ENCODE measurements at places on chromosomes 2 and 18.

- DNase-seq: no peak
Observed at GRCh38 chr2:1609040-1609439, 135.3 kb downstream of the PXDN start.

GRCh38 chr2:8477552-8478470 is 204.0 kb upstream of the ID2 start:
- no peak for DNase-seq

- DNase-seq: no peak
Observed at GRCh38 chr2:69021727-69022126, 8.7 kb downstream of the ANTXR1 start.

- no peak for DNase-seq
Observed at GRCh38 chr2:237714690-237715458, 83.7 kb upstream of the RBM44 start.

GRCh38 chr2:172937884-172938712 is 137.5 kb upstream of the MAP3K20 start:
- no peak for DNase-seq

DNA sequence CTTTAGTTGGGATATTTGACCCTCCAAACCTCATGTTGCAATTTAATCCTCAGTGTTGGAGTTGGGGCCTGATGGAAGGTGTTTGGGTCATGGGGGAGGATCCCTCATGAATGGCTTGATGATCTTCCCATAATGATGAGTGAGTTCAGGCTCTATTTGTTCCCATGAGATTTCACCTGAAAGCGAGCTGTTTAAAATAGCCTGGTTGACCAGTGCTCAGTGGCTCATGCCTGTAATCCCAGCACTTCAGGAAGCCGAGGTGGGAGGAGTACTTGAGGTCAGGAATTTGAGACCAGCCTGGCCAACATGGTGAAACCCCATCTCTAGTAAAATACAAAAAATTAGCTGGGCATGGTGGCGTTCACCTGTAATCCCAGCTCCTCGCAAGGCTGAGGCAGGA is 14.9 kb upstream of the PSME4 start:
- DNase-seq: no peak

GRCh38 chr2:215028231-215028630 is 110.2 kb downstream of the ABCA12 start:
- DNase-seq: no peak

DNA sequence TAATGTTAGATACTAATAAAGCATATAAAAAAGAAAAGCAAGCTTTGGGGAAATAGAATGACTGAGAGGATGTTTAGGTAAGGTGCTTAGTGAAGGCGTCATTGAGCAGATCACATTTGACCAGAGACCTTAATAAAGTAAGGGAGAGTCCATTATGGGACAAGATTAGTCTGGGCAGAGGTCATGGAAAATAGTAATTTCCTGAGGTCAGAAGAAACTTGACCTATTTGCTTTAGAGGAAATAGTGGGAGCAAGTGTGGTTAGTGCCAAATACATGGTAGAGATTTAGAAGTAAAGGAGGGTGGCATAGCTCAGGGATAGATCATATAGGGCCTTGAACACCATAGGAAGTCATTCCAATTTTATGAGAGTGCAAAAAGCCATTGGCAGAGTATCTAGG is 24.5 kb upstream of the SLC8A1 start:
- no peak for DNase-seq

DNA sequence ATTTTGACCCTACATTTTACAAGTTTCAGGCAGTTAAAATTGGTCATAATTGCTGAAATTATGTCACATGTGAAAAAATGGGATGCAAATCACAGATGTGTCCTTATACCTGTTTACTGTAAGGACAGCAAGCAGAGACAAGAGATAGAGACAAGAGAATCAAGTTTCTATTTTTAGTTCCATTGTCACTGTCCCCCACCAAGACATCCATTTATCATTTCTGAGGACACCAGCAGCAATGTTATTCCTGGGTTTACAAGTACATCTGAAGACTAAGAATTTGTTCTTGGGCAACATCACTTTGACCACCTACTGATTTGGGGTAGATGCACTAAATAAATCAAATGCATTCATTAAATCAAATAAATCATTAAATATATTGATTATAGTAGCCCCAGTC is 1111.7 kb downstream of the DPP10 start:
- DNase-seq: no peak

GRCh38 chr2:63588385-63589147 is at the start of the genes MDH1 and WDPCP:
Gene MDH1 (plus strand): TSS chr2:63588963. CDS start chr2:63589044, 81 bp downstream.
Gene WDPCP (minus strand): TSS chr2:63588477. CDS start chr2:63588271, 206 bp downstream.
- peak; percentile 81 for DNase-seq

- DNase-seq: no peak
Observed at GRCh38 chr2:23734416-23734815, 192.5 kb downstream of the ATAD2B start.

GRCh38 chr2:189467160-189467559 is 25.9 kb downstream of the WDR75 start:
- no peak for DNase-seq

GRCh38 chr2:122168799-122169198 is 413.3 kb downstream of the TSN start:
- DNase-seq: no peak

GRCh38 chr18:45228796-45229388 is 386.4 kb upstream of the SLC14A2 start:
- DNase-seq: no peak

DNA sequence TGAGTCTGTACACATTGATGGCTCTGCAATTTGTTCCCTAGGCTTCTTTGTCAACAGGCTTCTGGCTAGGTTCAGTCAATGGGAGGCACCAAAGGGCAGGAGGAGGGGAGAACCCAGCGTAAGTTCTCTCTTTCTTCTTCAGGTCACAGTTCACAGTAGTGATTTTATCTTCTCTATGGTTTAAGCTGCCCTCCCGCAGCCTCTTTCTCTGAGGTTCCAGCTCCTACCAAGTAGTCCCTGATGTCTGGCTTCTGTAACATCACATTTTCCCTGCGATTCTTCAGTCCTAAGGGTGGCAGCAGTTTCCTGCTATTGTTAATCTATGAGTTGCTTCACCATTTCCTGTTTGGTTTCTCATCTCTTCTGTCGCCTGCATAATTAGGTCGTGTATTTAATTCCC is 107.4 kb downstream of the CPO start:
- no peak for DNase-seq

- no peak for DNase-seq
Observed at GRCh38 chr2:10721396-10722251, at the start of gene ATP6V1C2. Gene ATP6V1C2 (plus strand): TSS chr2:10721630. CDS start chr2:10722850, 1,220 bp downstream.

- no peak for DNase-seq
Observed at GRCh38 chr2:151042964-151043363, 218.7 kb downstream of the RBM43 start.

DNA sequence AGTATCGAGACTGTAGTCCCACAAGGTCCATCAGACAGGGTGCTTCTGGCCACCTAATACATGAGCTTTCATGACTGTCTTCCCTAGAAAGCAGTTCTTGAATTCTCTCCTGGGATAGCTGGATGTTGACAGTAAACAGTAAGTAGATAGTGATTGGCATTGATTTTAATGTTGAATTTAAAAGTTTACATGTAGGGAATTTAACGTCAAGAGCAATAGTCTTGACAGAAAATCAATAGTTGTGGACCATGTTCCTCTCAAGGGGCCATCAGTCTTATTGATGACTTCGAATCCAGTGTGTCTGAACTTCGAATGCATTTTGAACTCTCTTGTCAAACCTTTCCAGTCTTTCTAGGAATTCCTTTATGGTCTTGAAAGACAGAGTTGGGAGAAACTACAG is 63.9 kb downstream of the ITGB1BP1 start:
- DNase-seq: no peak

GRCh38 chr2:118440404-118441098 is 352.3 kb downstream of the INSIG2 start:
- DNase-seq: no peak

DNA sequence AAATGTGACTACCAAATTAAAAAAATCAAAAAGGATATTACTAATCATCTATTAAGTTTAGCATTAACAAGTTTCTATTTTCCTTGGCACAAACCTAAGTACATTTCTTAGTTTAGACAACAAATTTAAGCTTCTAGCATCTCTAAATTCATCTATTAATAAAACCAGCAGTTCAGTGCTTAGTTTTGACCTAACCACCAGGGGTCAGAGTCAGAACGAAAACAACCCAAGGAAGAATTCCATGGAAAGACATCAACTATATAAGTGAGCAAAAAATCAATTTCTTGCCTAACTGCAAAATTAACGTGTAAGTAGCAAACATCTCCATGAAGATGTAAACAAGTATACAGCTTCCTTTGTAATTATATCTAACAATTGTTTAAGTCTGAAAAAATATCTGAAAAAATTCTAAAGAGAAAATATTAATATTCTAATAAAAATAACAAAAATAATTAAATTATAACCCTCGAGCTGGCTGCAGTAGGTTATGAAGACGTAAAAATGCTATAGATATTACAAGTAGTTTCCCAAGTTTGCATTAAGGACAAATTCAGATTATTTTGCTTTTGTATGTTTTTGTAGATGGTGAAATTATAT is 83.7 kb downstream of the CERKL start:
- no peak for DNase-seq

- DNase-seq: no peak
Observed at GRCh38 chr2:151326554-151326953, 30.8 kb upstream of the TNFAIP6 start.

DNA sequence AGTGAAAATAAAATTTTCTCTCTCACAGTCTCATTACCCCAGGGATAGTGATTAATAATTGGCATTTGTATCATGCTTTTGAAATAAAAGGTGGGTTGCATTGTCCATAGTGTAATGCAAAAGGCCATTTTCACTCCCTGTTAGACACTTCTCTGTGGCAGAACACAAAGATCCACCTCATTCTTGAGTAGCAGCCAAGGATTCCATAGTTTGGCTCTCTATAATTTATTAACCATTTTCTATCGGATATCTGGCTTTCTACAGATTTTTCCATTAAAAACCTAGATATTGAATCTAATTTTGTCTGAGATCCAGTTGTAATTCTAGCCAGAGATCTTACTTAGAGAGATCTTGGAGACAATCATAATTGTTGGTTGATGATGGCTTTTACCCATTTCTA is 39.0 kb downstream of the CDCA7 start:
- DNase-seq: no peak

DNA sequence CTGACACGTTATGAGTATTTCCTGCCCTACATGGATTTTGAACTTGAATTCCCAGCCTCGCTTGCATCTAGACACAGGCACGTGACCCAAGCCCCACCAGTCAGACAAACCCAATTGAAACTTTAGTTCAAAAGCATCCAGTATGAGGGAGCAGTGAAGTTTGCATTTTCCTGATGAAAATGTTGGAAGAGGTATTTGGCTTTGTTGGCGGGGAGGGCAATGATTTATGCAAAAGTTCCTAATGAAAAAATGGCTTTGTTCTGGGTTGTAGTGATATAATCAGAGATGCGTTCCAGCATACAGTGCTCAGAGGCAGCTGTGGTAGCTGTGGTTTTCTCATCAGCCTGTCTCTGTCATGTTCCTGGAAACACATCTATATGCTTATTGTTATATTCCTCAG is 36.8 kb upstream of the CPS1 start:
- DNase-seq: no peak

- DNase-seq: no peak
Observed at GRCh38 chr2:45840481-45840880, 189.0 kb downstream of the PRKCE start.

Measured in stimulated activated CD4-positive, alpha-beta T cell treated with anti-CD3 and anti-CD28 coated beads, Interleukin-15, amount 100 ng/mL, for 1 hour (primary cell).